Fibroblast of skin of left biceps (primary cell): ENCODE measurements at places on chromosomes 3 and 15.
A peak's percentile ranks its signal among the peaks of the same experiment; 100 is the strongest.

DNA sequence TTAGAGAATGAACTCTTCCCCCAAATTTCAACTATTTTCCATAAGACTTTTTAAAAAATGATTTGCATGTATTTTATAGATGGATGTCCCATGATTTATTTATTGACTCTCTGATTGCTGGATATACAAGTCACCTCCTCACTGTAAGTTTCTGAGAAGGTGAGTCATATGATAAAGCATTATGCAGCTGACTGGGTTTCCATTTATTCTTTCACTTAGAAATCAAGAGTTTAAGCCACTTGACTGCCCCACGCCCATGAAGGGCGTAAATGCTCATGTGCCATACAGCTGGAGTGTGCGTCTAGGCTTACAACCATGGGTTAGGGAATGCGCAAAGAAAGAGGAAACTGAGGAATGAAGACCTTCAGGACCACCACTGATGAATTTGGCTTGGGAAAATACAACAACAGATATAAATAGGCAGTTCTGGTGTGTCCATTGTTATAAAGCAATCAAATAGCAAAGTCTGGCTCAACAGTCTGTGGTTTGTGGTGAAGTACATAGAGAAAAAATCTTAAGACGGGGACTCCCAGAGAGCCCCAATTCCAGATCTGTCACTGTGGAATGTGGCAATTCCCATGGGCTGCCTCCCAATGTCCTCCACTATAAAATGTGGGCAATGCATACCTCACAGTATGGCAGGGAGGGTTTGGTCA lies 20.3 kb downstream of the SLCO2A1 start:
- no peak for DNase-seq

- no peak for DNase-seq
These were observed 24.3 kb upstream of the PLXNA1 start for GRCh38 chr3:126958638-126959085.

DNA sequence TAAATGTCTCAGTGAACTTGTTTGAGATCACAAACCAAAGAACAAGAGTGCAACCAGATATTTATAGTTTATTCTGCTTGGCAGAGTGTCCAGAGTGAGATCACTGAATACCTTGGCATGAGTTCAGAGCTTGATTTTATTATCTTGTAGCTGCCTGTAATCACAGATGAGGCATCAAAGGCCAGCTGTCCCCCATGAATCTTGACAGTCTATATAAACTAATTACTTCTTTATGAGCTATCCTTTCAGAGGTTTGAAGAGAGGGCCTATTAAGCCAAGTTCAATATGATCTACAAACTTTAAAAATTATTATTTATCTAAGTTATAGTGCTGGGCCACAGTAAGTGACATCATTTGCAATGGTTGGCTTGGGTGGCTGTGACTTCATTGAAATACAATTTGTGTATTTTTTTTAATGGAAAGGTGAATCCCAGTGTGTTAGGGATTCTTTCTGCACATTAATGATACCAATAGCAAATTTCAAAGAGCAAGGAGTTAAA lies 251.5 kb downstream of the CLSTN2 start:
- peak; percentile 40 for DNase-seq

GRCh38 chr3:14914779-14915117 lies 32.6 kb upstream of the NR2C2 start:
- DNase-seq, result no peak

GRCh38 chr3:11335056-11335608 lies 62.9 kb downstream of the ATG7 start:
- DNase-seq, result peak; percentile 58
